Colonic mucosa (tissue), 4 donors: ENCODE measurements at places on chromosomes 12 and 14.

- no peak for DNase-seq
These were observed 773.4 kb downstream of the DIO2 start for GRCh38 chr14:79437951-79438350.

DNA sequence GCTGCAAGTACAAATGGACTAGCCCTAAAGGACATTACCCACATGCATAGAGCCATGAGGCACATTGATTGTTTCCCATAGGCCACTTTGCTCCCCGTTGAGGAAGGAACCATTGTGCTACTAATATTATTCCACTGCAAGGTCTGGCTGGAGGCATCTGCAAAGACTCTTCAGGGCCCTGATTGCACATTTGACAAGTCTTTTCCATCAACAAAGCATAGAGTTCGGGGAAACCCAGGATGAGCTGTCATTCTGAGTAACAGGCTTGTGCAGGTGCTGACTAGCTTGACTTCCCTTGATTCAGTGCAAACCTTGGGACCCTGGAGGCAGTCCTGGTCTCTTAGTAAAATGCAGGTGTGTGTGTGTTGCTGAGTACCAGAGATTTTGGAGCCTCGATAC is 73.8 kb downstream of the SUSD6 start:
- DNase-seq, result no peak

DNA sequence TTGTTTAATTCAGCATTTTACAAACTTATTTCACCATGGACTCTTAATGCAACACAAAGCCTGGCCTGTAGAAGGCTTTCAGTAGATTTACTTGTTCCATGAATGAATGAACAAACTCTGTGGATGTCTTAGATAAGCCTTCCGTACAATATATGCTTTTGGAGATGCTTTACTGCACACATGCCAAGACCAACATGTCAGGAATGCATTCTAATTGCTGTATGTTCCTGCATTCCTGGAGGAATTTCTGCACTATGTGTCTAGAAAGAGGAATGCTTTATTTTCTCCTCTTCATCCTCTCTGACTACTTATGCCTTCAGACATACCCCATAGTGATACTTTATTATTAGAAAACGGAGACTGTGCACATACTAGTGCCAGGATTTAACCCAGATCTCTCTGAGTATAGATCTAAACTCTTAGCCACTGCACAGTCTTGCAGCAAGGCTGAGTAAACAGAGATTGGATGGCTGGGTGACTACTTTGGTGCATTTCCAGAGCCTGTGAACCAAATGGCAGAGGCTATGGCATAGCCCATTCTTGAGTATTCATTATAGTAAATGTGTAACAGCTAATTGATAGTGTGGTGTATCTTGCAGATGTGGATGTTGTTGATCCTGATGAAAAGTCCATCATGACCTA is 108.2 kb downstream of the SYNE2 start:
- DNase-seq, result no peak

DNA sequence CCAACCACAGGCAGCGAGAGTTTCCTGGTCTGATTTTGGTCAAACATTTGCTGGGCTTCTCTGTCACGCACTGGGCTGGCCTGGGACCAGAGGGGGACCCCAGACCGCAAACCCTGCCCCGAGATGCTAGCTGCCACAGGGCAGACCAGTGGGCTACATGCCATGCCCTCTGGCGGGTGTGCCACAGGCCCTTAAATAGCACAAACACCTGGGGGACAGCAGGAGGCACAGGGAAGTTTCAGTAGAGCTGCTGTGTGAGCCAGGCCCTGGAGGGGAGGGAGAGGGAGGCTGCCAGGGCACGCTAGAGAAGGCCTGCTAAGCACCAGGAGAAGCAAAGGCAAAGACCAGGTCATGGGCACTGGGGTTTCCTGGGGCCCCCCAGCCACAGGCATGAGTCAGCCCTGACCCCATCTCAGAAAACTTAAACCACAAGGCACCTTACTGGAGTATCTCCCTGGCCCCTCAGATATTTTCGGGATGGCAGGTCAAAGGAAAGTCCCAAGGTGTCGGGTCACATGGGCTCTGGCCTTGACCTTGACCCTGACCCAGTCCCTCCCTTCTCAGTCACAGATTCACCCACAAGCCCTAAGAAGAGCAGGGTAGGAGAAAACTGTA is 29.2 kb downstream of the ITPK1 start:
- no peak for DNase-seq

GRCh38 chr12:49365542-49365941 is 1.7 kb upstream of the SPATS2 start:
- no peak for DNase-seq

DNA sequence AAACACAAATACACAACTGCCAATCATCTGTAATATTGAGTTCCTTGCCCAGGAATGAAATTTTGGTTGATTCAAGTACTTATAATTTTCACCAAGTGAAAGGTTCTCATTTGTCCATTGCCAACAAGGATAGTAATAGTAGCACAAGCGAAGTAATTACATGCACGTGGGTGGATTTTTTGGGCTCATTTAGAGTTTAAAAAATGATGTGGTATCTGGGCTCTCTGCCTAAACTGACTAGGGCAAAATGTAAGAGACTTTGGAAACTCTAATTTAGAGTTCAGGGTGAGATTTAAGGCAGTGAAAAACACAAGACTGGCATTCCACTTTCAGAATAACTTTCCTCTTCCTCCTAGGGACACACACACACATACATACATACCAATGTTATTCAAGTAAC is 111.7 kb downstream of the MYRFL start:
- no peak for DNase-seq

GRCh38 chr12:101650346-101651117 is 46.9 kb upstream of the CHPT1 start:
- DNase-seq, result no peak

DNA sequence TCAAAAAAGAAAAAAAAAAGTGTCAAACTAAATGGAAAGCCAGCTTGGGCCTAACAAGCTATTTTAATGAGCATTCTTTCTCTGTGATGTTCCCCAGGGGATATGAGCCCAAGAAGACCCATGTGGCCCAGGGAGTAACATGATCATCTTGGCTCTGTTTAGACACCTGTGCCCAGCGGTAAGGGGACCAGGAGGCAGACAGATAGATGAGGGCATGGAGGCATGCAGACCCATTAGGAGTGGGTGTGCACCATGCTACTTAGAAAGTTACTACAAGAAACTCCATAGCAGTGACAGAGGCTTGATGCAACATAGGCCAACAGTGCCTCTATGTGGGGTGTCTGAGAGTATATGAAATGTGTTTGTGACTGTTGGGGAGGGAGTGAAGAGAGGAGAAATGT is 3.1 kb upstream of the CREBL2 start:
- DNase-seq, result no peak

- no peak for DNase-seq
These were observed 76.8 kb downstream of the NINJ2 start for GRCh38 chr12:586318-587071.

- no peak for DNase-seq
These were observed 11.5 kb downstream of the NKX2-1 start for GRCh38 chr14:36508418-36509068.

GRCh38 chr12:15701206-15701605 is 88.0 kb downstream of the EPS8 start:
- no peak for DNase-seq
